LHCN-M2 (cell line): ENCODE measurements at places on chromosomes 4 and X.

DNA sequence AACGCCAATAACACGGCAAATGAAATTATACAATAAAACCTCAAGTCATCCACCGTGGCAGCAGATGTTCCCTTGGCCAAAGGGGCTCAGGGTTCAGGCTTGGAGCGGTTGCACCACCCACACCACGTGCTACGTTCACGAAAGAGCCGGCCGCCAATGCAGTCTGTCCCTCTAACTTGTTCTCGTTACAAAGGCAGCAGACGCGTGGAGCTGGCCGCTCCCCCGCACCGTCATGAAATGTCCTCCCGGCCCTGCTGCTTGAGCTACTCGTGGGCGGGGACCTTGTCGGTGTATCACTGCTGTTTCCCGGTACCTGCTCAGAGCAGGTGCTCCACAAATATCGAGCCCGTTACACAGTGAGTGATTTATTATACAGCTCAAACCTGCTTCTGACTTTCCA is 36.4 kb upstream of the MAN2B2 start:
- DNase-seq, result no peak

DNA sequence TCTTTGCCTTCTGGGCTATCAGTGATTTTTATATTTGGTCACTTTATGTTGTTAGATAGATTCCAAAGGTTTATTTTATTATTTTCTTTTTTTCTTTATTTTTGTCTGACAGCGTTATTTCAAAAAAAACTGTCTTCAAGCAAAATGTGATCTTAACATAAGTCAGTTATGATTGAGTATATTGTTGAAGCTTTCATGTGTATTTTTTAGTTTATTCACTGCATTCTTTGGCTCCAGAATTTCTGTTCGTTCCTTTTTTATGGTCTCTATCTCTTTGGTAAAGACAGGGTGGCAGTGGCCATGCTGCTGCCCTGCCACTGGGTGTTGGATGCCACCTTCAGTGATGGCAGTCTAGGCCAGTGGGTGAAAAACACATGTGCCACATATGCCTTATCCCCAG is at the start of gene MAGEC3:
TSS of gene MAGEC3 (plus strand) at position 301 of the 400 bp plus-strand sequence. CDS start at position 301, 0 bp downstream.
- no peak for DNase-seq

DNA sequence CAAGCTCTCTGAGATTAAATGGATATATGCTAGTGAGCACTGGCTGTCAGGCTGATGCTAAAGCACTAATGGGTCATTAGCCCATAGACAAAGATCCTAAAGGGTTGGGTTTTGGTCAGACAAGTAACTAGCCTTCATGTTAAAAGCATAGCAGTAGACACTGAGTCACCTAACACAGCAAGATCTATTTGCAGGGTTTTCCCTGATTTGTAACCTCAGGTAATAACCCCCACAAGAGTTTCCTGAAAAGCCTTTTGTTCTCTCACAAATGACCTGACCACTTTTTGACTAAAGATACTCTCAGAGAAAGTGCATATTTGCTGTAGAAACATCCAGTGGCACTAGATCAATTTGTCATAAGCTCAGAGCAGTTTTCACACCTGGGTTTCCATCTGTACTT is 251.1 kb upstream of the TEX13A start:
- no peak for DNase-seq

- no peak for DNase-seq
Measured at GRCh38 chrX:112677167-112677566, 2.6 kb downstream of the LHFPL1 start.

DNA sequence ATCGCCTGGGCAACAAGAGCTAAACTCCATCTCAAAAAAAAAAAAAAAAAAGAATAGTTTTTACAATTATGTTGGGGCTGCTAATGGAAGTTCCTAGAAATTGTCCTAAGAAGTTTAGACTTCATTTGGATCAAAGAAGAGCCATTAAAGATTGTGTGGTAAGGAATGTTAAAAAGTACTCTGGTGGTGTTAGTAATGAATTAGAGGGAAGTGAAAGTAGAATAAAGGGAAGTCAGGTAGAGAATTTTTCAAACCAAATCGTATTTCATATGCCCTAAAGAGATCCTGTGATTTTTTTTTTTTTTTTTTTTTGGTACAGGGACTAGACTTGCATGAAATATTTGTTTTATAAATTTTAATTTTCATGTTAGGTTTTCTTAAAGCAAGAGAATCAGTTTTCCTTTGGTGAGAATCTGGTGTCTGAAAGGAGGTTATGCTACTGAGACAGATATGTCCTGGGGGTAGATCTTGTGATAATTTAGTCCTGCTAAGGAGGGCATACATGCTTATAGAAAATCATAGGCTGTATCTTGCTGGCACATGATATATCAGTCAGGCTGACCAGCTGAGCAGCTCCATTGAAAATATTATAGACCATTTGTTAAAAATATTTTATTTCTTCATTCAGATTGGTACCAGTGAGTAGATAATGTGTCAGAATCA is 10.7 kb downstream of the SEC24B start:
- DNase-seq, result no peak

DNA sequence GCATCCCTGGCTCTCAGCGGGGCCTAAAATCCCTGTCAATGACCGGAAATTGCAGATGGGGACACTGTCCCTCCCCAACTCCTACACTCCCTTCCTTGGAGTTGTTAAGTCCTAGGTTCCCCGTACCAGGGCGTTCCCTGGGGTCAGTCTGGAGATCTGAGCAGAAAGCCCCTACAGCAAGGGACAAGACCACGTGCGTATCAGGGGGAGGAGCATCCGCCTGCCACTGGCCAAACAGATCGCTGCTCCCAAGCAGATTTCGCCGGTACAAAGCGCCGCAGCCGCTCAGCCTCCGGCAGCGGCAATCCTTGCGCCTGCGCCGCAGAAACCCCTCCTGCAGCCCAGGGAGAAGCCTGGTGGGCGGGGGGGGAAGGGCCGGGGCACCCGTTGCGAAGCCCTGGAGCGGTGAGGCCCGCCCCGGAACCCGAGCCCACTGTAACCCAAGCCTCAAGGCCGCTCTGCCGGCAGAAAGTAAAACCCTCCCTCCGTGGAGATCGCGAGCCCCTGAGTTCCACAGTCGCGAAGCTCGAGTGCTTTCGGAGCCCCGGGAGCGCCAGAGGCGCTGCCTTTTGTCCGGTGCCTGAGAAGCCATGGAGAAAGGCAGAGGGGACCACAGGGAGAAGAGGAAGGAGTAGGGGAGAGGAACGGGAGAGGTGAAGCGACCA is 2.7 kb downstream of the CRMP1 start:
- DNase-seq, result peak; percentile 15

DNA sequence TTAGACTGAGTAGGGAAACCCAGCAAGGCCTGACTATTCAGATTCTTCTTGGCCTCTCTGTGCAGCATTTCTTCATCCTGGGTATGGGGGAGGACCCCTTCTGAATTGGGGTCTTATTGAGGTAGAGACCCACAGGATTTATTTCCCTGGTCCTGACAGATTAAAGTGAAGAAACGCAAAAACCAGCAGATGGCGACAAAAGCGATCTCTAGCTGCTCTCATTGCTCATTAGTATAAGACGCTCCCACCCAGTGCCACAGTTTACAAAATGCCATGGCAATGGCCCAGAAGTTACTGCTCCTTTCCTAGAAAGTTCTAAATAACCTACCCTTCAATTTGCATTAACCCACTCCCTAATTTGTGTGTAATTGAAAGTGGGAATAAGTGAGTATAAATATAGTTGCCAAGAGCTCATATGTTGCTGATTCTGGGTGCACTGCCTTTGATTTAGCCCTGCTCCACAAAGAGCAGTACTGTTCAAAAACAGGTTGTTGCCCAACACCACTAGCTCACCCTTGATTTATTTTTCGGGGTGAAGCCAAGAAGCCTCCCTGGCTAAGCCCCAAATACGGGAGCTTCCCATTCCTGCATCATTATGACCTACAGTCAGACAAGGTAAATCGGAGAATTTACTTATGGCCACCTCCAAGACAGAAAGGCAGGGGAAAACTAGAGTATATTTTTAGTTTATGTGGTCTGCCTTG is 3.7 kb upstream of the BEX4 start:
- DNase-seq, result peak; percentile 29

- no peak for DNase-seq
Measured at GRCh38 chr4:68577590-68577989, 1.5 kb upstream of the UGT2B17 start.

GRCh38 chr4:141130947-141131605 is 2.2 kb downstream of the RNF150 start:
- no peak for DNase-seq

DNA sequence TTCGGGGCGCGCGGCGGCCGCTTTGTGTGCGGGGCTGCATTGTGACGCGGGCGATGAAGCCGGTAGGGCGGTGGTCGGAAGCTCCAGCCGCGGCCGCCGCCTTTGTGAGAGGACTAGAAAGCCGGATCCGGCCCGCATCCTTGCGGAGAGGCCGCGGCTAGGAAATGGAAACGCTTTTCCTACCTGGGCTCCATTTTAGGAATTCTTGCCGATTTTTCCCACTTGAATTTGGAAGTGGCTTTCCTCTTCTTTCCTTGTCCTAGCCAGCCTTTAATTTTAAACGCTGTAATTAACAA is 708 bp downstream of the TMSB4X start:
- DNase-seq, result peak; percentile 26

DNA sequence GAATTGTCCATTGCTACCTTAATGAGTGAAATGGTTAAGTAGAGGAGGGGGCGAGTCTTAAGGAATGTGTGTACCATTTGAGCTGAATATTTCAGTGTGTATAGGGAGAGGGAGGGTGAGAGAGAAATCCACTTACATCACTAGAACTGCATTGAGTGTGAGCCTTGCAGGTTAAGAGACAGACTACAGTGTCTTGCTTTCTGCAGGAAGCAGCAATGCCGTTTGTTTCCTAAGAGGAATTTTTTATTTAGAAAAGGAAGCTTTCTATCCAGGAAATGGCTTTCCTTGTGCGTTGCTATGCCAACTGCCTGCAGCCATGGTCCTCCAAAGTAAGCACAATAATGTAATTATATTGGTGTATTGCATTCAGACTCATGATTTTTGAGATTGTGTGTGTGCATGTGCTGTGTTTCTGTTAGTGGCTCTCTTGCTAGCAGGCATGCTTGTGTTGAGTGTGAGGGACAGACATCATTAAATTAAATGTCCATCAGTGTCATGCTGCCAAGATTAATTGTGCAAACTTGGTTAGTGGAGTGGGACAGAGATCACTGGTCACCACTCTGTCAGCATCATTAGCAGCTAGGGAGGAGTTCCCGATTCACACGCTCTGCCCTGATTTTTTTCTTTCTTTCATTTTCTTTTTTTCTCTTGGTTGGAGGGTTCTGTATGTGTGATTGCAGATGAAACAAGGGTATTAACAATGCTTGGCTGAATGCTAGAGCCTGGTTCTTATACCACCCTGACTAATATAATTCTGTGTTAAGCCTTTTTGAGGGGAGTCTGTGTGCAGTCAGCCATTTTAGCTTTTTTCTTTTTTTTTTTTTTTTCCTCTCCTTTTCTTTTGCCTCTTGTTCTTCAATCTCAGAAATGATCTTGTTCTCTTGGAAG is 164.3 kb downstream of the RAPGEF2 start:
- no peak for DNase-seq

DNA sequence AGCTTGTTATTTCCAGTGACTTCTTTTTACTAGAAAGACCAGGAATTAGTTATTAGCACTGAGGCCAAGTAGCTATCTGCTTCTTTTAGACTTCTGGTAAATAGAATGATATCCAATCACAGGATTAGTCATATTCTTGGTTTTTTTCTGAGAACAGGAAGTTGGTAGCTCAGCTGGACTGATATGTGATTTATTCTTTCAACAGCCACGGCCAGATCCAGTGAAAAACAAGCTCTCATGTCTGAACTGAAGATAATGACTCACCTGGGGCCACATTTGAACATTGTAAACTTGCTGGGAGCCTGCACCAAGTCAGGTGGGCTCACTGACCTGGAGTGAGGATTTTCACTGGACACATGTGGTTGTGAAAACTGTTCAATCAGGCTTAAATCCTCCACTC is 48.6 kb downstream of the PDGFRA start:
- peak; percentile 94 for DNase-seq
